ENCODE measurements at places on chromosomes 4 and X.

GRCh38 chr4:10808591-10808990, 124.0 kb upstream of the CLNK start:
- DNase-seq, result no peak

GRCh38 chrX:66005830-66006449, 33.9 kb downstream of the VSIG4 start:
- DNase-seq, result no peak

DNA sequence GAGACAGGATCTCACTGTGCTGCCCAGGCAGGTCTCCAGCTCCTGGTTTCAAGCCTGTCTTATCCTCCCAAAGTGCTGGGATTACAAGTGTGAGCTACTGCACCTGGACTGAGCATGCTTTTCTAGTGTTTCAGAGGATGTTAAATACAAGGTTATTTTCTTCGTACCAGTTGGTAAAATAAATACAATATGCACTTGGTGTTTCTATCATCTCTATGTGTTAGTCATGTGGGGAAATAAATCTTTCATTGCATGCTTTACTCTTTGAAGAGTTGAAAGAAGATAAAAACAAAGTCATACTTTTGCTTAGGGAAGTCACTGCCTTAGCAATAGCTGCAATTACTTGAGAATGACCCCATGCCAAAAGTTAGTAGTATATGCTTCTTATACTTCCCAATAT, 162.3 kb downstream of the PCDH7 start:
- DNase-seq, result no peak

DNA sequence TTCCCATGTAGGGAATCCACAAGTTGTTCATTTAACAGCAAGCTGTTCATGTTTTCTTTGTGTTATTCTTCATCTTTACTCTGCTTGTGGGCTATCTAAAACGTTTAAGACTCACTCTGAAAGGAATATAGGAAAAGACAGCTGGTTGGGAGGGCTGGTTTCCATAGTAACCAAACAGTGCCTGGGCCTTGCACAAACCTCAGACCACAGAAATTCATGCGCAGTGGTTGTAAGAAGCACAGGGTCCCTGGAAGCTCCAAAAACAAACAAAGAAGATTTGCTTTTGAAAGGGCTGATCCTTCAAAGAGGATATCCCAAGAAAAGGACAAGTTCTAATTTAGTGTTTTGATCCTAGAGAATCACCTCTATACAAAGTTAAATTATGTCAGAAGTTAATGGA, 7.8 kb downstream of the SERTM2 start:
- no peak for DNase-seq

GRCh38 chrX:153673428-153674218, at the start of gene PNCK:
Gene PNCK, minus strand, starts transcription at chrX:153673813. Its CDS starts 737 bp downstream, at chrX:153673076.
- no peak for DNase-seq

- no peak for DNase-seq
Measured at GRCh38 chr4:168607215-168607614, 110.4 kb downstream of the PALLD start.

DNA sequence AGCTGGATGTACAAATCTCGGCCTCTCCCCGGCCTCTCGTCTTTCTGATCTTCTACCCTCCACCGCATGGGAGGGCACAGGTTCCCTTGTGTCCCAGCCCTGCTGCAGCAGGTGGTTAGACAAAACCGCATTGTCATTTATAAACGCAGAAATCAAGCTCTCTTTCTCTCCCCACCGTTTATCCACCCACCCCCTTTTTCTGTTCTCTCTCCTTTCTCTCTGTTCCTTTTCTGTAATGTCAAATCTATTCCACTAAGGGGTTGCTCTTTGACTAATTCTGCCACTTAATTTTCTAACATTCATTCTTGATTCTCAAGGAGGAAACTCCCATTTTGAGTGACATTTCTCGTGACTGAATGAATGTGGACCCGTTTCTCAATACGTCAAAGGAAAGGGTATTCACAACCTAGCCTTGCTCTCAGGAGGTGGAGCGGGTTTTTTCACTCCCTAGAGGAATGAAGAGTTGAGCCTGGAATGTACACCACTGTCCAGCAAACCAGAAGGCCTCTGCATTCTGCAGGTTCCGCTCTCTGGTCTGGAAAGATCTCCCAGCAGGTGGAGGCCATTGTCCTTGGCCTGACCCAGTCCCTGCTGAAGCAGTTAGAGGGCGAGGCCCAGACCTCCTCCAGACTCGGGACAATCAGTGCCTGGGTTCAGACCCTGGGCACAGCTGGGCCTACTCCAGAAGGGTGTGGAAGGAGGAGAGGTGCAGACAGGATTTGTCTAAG, 70.9 kb upstream of the ENPP6 start:
- DNase-seq, result no peak

- DNase-seq, result no peak
Measured at GRCh38 chr4:7193030-7193958, 956 bp downstream of the SORCS2 start.

- no peak for DNase-seq
Measured at GRCh38 chr4:40918330-40918729, 168.6 kb downstream of the NSUN7 start.

DNA sequence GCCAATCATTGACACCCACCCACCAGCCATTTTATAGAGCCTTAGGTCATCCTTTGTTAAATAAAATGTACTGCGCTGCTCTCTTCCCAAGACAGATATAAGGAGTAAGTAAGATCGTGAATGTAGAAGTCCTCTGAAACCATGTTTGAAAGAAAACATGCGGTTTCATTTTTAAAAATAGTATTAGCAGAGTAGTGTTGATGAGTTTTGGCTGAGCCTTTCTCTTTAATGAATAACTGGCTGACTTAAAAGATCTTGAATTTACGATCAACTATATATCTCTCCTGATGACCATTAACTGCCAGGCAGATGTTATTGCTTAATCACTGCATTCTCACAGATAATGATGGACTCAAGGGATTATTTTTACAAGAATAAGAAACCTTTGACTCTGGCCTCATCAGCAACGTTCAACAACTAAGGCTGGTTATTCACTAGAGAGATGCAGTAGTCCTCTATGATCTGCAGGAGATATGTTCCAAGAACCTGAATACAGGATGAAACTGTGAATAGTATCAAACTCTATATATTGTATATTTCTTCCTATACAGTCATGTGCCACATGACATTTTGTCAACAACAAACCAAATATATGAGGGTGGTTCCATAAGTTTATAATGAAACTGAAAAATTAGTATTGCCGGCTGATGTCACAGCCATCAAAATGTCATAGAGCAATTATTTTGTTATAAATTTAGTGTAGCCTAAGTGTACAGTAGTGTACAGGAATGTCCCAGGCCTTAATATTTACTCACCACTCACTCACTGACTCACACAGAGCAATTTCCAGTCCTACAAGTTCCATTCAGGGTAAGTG, 80.8 kb downstream of the FAM13A start:
- no peak for DNase-seq

DNA sequence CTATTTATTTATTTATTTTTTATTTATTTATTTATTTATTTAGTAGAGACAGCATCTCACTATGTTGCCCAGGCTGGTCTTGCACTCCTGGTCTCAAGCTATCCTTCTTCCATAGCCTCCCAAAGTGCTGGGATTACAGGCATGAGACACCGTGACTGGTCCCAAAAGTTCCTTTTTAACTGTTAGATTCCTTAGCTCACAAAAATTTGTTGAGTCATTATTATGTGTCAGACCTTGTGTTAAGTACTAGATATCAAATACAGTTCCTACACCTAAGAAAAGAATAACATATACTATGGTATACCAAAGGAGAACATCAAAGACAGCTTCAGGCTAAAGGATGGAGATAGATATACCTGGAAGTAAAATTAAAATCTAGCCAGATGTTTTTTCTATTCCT, 11.6 kb downstream of the FGA start:
- no peak for DNase-seq

GRCh38 chrX:24563291-24564010, 83.7 kb downstream of the PCYT1B start:
- no peak for DNase-seq

- no peak for DNase-seq
Measured at GRCh38 chr4:84648863-84649647, 66.1 kb downstream of the CDS1 start.

- DNase-seq, result no peak
Measured at GRCh38 chr4:18961879-18962278, 940.3 kb upstream of the LCORL start.

Measured in stimulated activated CD4-positive, alpha-beta T cell treated with anti-CD3 and anti-CD28 coated beads, Interleukin-15, amount 100 ng/mL, for 48 hours (primary cell).